HFF-Myc (cell line): ENCODE measurements at places on chromosomes 16 and 17.

DNA sequence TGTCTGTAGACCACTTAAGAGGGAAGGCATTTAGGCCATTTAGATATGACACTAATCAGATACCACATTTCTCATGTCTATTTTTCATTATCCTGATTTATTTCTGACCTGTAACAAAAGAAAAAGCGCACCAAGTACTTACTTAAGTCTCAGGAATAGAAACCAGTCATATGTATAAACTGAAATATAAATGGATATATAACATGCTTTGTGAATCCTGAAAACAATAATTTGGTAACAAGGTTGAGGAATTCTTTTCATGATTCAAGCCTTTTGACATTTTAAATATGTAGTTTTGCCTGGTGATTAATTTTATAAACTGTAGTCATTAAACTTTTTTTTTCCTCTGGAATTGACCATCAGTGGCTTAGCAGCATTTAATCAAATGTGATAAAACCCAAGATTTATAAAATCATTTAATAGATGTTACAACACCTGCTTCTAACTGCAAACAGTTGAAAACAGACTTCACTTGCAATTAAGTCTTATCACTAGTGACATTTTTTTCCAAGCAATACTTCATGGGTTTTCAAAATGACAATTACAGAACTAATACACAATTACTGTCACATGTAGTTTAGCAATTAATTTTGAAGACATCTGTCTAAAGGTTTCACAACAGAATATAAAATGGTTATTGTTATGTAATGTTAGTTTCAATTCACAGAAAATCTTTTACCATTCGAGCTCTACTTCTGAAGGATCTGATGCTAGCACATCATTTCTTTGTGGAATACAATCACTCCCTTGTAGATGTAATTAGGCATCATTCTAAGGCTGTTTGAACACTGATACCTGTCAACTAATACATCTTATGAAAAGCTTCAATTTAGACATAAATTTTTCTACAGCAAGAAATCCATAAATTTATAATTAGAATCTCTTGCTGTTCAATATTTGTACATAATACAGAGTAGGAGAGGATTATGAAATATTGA is 110.3 kb downstream of the TOX3 start:
- no peak for DNase-seq

DNA sequence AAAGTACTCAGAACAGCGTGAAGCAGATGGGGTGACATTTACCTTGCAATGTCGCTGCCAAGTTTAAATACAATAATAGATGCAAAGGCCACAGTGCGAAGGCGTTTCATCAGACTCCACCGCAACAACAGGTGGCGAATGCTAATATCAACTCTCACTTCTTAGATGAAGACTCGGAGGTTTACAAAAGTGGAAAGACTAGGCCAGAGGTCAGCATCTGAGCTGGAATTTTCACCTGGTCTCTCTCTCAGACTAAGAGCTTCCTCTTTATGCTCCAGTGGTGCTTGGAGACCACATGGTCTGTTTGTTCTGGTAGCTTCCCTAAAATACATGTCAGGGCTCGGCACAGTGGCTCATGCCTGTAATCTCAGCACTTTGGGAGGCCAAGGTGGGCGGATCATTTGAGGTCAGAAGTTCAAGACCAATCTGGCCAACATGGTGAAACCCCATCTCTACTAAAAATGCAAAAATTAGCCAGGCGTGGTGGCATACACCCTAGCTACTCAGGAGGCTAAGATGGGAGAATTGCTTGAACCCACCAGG is 169.1 kb downstream of the XYLT1 start:
- DNase-seq, result no peak

- no peak for DNase-seq
Observed at GRCh38 chr16:1560866-1561265, 27.4 kb downstream of the TMEM204 start.

- DNase-seq, result no peak
Observed at GRCh38 chr17:1852327-1852726, 22.5 kb downstream of the RPA1 start.
